Prostate gland (tissue), 2 donors: ENCODE measurements at places on chromosomes 5 and 9. TPM values are rescaled to one million over a fixed set of nuclear protein-coding genes. Genes with fewer than 3 reads are reported as not detected.

GRCh38 chr9:126016579-126017290 is 269.6 kb downstream of the PBX3 start:
- DNase-seq, result no peak

GRCh38 chr5:131505237-131505908 is 129.7 kb downstream of the RAPGEF6 start:
- DNase-seq, result no peak

The SOX30 gene
- total RNA-seq, result not detected

The TRIP13 gene
- 11.9 TPM for total RNA-seq

GRCh38 chr9:85228111-85228855 is 513.5 kb downstream of the AGTPBP1 start:
- no peak for DNase-seq
